Neural progenitor cell (in vitro differentiated cells): ENCODE measurements at places on chromosomes 4 and X. TPM values are rescaled to one million over a fixed set of nuclear protein-coding genes. Genes with fewer than 3 reads are reported as not detected.
A peak's percentile ranks its signal among the peaks of the same experiment; 100 is the strongest.

DNA sequence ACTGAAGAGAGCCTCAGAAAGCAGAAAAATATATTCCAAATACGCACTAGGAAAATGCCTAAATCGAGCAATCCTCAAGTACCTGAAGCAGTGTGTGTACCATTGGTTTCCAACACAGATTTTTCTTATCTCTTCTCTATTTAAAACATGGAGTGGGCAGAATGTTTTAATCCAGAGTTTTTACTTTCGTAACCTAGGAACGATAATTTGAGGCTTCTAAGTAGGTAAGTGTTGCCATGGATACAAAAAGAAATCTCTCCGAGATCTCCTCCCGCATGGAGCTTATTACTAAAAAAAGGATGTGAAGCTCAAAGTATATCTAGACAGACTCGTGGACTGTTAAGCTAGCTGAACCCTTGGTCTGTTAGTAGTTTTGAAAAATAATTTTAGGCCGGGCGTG is 23.0 kb upstream of the OTUD4 start:
- no peaks in the 10 kb centered on the region for H3K36me3 ChIP-seq
- no peaks in the 10 kb centered on the region for H3K27me3 ChIP-seq
- no peak for DNase-seq
- H3K4me1 ChIP-seq: no peaks in the 10 kb centered on the region

DNA sequence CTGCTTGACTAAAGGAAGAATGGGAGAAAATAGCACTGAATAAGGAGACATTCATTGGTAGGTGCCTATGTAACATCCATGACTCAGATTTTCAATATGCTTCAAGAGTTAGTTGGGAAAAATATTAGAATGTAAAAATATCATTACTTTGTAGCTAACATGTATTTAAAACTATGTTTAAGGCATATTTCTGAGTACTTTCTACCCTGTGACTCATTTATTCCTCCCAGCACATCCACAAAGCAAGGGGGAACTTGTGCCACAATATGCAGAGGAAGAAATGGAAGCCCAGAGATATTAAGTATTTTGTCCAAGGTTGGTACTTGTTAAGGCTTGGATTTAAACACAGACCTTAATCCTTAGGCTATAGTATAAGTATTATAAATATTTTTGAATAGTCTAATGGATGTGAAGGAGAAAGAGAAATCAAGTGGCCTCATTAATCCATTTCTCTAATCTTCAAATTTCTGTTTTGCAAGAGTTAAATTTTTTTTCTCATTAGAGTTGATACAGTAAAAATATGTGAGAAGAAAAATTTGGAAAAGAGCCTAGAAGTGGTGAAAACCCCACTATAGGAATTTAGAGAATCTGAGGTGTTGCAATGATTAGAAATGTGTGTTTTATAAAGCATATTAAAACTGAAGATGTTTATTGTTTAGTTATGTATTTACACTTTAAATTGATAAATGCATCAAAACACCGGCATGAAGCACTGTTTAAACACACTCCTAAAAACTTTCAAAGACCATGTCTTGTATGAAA is 149.3 kb upstream of the GYPA start:
- H3K36me3 ChIP-seq: no peaks in the 10 kb centered on the region
- H3K4me3 ChIP-seq: no peak overlapping the region
- no peaks in the 10 kb centered on the region for H3K4me1 ChIP-seq
- no peak for DNase-seq
- H3K27me3 ChIP-seq: no peaks in the 10 kb centered on the region

DNA sequence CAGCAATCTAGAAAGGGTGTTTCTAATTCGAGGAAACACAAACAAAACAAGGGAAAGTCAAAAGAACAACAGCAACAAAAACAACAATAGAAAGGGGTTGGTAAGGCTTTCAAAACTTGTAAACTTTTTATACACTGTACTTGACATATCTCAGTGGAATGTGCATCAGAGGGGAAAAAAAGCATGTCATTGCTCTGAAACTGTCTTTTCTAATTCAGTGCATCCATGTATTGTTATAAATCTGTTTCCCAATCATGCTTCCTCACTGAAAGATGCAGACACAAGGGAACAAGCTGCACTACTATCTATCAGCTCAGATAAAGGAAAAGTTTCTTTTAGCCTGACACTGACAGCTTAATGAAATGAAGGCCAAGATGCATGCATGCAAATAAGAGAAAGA is 44.2 kb upstream of the PCDH18 start:
- DNase-seq: no peak
- H3K4me3 ChIP-seq: no peak overlapping the region
- H3K36me3 ChIP-seq: no peaks in the 10 kb centered on the region
- H3K27ac ChIP-seq: no peak overlapping the region

GRCh38 chr4:31160146-31160545 is 440.0 kb downstream of the PCDH7 start:
- H3K27ac ChIP-seq: no peak overlapping the region
- H3K36me3 ChIP-seq: no peaks in the 10 kb centered on the region
- H3K4me3 ChIP-seq: no peak overlapping the region
- no peak for DNase-seq

- H3K4me3 ChIP-seq: no peak overlapping the region
- no peaks in the 10 kb centered on the region for H3K36me3 ChIP-seq
These were observed 24.9 kb downstream of the LHFPL1 start for GRCh38 chrX:112654871-112655270.

GRCh38 chr4:20684852-20685763 is 15.2 kb upstream of the PACRGL start:
- DNase-seq: peak; percentile 35
- H3K27ac ChIP-seq: no peak overlapping the region
- no peaks in the 10 kb centered on the region for H3K36me3 ChIP-seq
- no peaks in the 10 kb centered on the region for H3K4me1 ChIP-seq
- H3K4me3 ChIP-seq: no peak overlapping the region

- H3K27ac ChIP-seq: no peak overlapping the region
- H3K27me3 ChIP-seq: no peaks in the 10 kb centered on the region
- H3K4me3 ChIP-seq: no peak overlapping the region
- H3K36me3 ChIP-seq: no peaks in the 10 kb centered on the region
- no peak for DNase-seq
These were observed 12.9 kb downstream of the TMEM131L start for GRCh38 chr4:153479101-153479500.

GRCh38 chr4:108113229-108113628 is 55.5 kb downstream of the LEF1 start:
- no peaks in the 10 kb centered on the region for H3K36me3 ChIP-seq
- H3K27ac ChIP-seq: no peak overlapping the region
- H3K4me1 ChIP-seq: peaks cover 57% of the 10 kb centered on the region
- DNase-seq: no peak
- no peaks in the 10 kb centered on the region for H3K27me3 ChIP-seq
- no peak overlapping the region for H3K4me3 ChIP-seq

DNA sequence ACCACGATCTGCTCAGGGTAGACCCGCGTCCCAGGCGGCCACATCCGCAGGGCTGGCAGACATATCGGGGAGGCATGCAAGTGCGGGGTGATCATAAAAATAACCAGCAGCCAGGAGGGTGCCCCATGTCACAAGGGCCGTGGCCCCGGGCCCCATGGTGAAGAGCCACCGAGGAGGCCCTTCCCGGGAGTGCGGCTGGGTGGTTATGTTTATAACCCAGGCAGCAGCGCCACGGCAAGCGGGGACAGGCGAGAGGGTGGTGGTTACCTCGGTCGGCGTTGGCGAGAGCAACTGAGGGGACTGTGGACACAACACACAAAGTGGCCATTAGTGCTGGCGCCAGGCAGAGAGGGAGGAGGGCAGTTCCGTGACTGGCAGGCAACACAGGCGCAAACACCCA is 92.7 kb upstream of the AFAP1 start:
- no peak for DNase-seq
- no peaks in the 10 kb centered on the region for H3K36me3 ChIP-seq
- H3K4me1 ChIP-seq: no peaks in the 10 kb centered on the region
- no peak overlapping the region for H3K4me3 ChIP-seq
- no peaks in the 10 kb centered on the region for H3K27me3 ChIP-seq

DNA sequence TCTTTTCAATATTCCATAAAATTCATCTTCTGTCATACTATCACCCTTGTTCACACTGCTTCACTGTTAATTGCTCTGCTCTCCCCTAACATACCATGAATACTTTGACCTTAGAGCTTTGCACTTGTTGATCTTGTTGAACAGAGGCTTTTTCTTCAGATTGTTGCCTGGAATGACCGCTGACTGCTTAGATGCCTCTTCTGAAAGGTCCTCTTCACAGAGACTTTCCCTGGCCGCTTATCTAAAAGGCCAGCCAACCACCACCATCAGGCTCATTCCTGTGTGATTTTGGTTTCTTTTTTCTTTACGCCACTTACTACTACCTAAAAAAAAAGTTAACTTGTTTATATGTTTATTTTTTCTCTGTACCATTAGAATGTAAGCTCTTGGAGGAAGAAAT is 667.7 kb downstream of the STPG2 start:
- H3K4me1 ChIP-seq: no peaks in the 10 kb centered on the region
- no peaks in the 10 kb centered on the region for H3K36me3 ChIP-seq
- H3K4me3 ChIP-seq: no peak overlapping the region
- no peaks in the 10 kb centered on the region for H3K27me3 ChIP-seq

GRCh38 chr4:41058426-41058825 is 155.9 kb downstream of the APBB2 start:
- no peak overlapping the region for H3K4me3 ChIP-seq
- peaks cover 15% of the 10 kb centered on the region for H3K4me1 ChIP-seq
- H3K36me3 ChIP-seq: no peaks in the 10 kb centered on the region
- no peak for DNase-seq

DNA sequence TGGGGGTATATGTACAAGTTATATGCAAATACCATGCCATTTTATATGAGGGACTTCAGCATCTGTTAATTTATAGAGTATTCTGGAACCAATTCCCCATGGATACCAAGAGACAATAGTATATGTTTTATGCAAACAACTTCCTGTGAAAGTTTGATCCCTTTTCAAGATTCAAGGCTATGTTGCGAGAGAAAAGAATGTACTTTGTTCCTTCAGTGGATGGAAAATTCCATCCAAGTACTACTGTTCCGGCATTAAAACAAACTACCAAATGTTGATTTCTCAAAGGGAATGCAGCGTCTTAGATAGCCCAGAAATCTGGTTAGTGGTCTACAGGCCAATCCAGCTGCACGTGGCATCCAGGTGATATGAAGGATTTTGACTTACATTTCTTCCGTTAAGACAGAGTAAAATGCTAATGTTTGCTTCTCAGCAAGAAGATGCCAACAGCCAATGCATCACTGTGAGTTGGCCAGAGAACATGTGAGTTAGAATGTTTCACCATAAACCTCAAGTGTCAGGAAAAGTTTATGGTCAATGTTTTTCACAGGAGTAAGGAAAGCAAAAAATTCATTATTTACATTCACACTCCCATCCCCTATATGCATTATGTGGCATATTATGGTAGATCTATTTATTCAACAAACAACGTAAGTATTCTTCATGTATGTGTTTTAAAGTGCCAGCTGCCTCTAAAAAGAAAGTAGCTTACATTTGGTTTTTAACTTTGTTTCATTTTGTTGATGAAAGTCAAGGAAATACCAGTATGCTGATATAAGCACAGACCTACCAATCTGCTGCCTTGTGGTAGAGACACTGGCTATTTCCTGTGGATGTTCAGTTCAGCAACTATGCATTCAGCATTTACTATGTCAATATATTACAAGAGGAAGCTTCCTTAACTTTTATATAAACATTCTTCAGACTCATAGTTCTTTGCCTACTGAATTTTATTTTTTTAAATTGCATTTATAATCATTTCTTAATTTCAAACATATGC is 44.4 kb downstream of the METTL14 start:
- no peak overlapping the region for H3K4me3 ChIP-seq
- H3K36me3 ChIP-seq: no peaks in the 10 kb centered on the region
- H3K27ac ChIP-seq: no peak overlapping the region
- no peaks in the 10 kb centered on the region for H3K27me3 ChIP-seq

DNA sequence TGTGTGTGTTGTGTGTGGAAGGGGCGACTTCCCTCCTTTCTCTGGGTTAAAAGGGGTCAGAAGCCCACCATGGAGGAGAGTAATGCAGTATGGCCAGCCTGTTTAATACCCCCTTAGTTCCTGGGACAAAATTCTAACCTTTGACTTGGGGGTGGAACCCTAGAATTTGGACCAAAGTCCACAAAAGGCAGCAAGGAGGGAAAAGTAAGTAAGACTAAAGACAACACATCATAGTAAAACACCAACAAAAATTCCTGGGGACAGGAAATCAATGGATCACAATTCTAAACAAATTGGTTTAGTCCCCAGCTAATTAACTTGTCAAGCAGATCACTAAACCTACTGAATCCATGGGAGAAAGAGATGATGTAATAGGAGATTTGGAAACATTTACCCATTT is 3.1 kb downstream of the AMOT start:
- peaks cover 41% of the 10 kb centered on the region for H3K27me3 ChIP-seq
- DNase-seq: peak; percentile 49
- H3K27ac ChIP-seq: peak overlapping the region; percentile 71
- H3K4me1 ChIP-seq: peaks cover 50% of the 10 kb centered on the region
- no peak overlapping the region for H3K4me3 ChIP-seq

DNA sequence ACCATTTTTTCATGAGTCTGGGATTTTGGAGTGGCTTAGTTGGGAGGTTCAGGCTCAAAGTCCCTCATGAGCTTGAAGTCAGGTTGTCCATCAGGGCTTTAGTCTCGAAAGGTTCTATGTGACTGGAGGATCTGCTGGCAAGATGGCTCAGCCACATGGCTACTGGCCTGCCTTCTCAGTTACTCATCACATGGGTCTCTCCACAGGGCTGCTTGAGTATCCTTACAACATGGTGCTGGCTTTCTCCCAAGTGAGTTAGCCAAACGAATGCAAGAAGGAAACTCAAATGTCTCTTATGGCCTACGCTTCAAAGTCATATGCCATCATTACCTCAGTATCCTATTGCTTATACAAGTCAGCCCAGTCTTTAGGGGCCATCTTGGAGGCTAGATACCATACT is 106.3 kb upstream of the VCX3B start:
- no peaks in the 10 kb centered on the region for H3K36me3 ChIP-seq
- no peaks in the 10 kb centered on the region for H3K27me3 ChIP-seq
- DNase-seq: no peak
- no peak overlapping the region for H3K27ac ChIP-seq

The ZNF157 gene
- total RNA-seq: 0.47 and 1.4 TPM in 2 replicates

The CT45A5 gene
- total RNA-seq: not detected in 2 replicates

The HMX1 gene
- total RNA-seq: 0.19 TPM in 1 of 2 replicates, not detected in the other

The SORBS2 gene
- 13.5 and 15.7 TPM in 2 replicates for total RNA-seq
